Dermis blood vessel endothelial cell (primary cell): ENCODE measurements at places on chromosomes 3 and 15.
A peak's percentile ranks its signal among the peaks of the same experiment; 100 is the strongest.

GRCh38 chr3:162569314-162569713, 1072.7 kb downstream of the OTOL1 start:
- no peak for DNase-seq

GRCh38 chr3:77648664-77649063, 608.8 kb downstream of the ROBO2 start:
- no peak for DNase-seq

- no peak for DNase-seq
Measured at GRCh38 chr3:29583861-29584260, 303.0 kb downstream of the RBMS3 start.

- DNase-seq = no peak
Measured at GRCh38 chr3:141153679-141153966, 78.0 kb upstream of the PXYLP1 start.

GRCh38 chr3:13210221-13210975, 137.2 kb upstream of the IQSEC1 start:
- DNase-seq = no peak

DNA sequence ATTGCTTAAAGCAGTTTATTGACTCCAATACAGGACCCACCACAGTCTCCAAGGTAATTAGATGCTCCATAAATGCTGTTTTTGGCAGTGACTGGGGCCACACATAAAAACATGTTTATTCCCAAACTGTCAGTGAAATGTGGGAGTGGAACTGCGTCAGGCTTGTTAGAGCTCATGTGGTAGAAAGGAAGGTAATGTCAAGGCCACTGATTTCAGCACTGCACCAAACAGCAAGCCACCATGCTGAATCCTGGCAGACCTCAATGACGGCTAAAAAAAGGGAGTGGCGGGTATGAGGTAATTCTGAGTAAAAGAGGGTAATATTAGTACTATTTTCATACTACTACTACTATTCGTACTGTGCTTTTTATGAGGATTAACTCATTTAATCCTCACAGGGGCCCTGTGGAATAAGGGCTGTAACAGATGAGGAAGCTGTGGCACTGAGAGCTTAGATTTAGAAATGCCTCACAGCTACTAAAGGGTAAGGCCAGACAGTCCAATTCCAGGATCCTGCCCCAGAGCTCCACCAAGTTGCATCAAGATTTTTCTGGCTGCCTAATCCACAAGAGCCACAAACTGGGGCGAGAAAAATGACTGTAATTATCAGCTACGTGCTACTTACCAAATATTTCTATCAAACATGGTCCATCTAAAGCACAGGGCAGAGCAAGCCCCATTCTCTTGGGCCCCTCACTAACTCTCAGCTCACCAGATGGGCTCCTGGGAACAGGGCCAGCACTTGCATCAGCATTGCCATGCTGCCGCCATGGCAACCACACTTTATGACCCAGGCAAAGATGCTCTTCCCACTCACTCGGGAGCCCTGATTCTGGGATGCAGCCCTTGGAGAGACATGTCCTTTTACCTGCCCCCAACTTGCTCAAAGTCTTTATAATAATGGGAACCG, 83.6 kb upstream of the SPATA12 start:
- DNase-seq = peak; percentile 60

DNA sequence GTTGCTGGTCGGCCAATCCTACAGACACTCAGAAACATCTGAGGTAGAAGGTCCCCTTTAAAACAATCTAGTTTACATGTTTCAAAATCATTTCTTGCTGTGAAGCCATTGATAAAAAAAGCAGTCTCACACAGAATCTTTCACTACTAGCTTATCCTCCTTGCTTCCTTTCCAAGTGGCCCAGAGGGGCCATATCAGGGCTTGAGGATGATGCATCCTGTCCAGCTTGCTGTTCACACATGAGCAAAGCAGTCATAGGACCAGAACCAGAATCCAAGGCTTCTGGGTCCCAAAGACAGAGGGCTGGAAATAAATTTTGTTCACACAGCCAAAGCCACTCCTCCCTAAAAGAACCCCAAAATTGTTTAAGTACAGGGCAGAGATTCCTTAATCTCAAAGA, 9.2 kb upstream of the LYZL4 start:
- DNase-seq = no peak

DNA sequence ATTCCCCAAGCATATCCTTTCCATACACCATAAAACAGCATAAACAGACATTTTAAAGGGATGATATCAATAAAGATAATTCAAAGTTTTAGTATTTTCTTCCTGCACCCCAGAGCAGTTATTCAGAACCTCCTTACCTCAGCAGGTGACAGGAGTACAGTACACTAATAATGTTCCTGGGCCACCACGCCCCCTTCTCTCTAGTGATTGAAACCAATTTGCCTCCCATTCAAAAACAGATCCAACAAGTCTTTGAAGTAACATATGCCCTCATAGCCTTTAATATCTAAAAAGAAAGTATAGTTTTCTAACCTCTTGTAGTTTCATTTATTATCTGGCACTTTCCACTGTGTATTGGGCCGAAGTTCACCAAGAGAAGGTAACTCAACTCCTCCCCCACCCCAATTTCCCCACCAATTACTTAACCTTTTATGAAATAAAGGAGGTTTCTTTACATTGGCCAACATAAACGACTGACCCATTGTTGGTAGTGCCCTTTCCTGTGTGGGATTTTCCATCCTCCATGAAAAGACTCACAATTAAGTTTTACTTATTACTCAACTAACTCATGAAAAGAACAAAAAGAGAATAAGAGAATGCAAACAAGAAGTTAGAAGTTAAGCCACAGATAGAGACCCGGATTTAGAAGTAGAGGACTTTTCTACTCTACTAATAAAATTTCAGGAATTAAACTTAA, 5.0 kb upstream of the ATP8B4 start:
- no peak for DNase-seq

- peak; percentile 49 for DNase-seq
Measured at GRCh38 chr3:127035677-127036076, 52.8 kb downstream of the PLXNA1 start.

DNA sequence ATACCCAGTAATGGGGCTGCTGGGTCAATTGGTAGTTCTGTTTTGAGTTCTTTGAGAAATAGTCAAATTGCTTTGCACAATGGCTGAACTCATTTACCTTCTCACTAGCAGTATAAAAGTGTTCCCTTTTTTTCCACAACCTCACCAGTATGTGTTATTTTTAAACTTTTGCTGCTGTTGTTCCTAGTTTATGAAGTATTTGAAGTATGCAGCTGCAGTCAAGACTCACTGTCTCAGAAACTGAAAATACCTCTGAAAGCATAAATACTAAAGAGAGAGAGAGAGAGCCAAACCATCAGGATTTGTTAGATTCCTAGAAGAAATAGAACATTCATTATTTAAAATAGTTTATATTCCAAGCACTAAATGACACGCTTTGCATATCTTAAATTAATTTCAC, 764.2 kb downstream of the NTRK3 start:
- no peak for DNase-seq

GRCh38 chr15:50506121-50506520, 40.3 kb downstream of the USP50 start:
- DNase-seq = peak; percentile 33

DNA sequence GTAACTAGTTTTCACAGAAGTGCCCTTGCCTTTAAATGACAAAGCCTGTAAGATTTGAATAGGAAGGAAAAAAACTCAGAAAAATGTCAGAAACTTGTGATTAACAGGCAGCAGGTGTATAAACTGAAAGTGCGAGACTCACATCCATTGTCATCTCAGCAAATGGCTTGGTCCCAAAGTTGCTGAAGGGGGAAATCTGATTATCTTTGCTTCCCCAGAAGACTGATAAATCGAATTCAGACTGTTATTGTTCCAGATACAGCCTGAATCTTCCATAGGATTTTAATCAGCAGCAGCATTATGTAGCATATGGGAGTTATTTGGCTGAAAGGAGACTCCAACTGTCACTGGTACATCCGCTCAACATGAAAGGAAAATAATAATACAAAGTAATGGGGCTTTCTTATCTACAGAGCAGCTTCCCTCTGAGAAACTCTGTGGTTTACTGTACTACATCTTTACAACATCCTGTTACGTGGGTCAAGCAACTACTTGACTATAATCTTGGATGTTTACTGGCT, 550.4 kb upstream of the CCDC54 start:
- no peak for DNase-seq

DNA sequence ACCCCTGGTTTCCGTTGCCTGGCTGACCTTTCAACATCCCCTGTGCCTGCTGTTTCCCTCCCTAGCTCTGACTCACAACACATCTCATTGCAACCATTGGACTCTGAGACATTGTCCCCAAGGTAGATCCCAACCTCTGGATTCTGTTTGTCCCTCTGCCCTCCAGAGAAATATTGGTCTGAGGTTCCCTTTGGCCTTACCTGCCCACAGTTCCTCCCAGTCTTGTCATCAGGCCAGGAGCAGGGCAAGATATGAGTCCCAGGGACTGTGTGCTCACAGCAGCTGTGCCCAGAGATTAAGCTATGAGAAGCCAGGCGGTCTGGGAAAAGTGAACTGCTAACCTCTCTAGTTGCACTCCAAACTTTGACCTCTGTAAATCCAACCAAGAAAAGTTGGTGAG, 168.2 kb upstream of the NR2F2 start:
- DNase-seq = peak; percentile 13

GRCh38 chr3:38270606-38271005, 5.0 kb downstream of the SLC22A13 start:
- DNase-seq = no peak

GRCh38 chr15:69806287-69806915, 291.3 kb downstream of the TLE3 start:
- no peak for DNase-seq

DNA sequence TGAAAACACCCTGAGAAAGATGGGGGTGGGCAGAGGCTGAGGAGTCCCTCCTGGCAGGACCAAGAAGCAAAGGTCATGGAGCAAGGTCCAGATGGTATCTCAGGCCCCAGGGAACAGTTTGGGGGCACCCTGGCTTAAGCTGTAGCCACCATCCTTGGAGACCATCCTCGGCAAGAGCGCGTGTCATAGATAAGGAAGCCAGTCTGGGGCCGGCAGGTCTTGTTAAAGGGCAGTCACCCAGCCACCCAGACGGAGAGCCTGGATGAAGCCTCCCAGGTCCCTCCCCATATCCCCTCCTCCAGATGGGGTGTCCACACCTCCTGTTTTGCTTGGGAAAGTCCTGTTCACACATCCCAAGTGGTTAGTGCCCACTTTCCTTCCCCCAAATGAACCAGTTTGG, 191.1 kb downstream of the KLF13 start:
- DNase-seq = no peak

DNA sequence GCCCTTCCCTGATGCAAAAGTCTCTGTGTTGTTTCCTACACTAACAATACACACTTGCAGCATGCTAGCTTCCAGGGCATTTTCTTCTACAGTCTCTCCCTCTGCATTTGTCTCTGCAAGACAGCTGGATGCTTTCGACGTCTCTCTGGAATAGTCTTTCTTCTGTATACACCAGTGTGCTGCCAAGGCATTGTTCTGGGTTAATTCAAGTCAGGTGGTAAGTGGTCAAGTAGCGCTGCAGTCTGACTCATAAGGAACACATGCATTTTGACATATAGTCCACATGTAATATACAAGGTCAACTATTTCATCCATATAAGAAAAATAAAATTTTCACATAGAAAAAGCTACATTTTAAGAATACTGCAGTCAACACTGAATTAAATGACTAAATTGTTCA, 92.7 kb downstream of the MYLK start:
- DNase-seq = peak; percentile 86

DNA sequence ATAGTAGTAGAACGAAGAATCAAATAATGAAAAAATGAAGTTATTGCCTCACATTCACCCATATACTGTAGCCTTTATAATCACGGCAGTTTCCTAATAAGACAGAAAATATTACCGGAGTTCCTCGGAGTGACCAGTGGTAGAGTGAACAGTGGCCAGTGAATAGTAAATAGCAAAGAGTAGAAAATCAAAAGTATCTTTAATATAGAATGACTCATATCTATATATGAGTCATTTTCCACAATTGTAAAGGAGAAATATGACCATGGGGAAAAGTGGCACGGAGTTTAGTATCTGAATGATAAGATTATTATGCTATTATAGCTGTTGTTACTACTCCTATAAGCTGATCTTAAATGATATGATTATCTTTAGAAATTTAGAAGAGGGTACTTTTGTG, 38.5 kb downstream of the ZBTB20 start:
- DNase-seq = no peak

DNA sequence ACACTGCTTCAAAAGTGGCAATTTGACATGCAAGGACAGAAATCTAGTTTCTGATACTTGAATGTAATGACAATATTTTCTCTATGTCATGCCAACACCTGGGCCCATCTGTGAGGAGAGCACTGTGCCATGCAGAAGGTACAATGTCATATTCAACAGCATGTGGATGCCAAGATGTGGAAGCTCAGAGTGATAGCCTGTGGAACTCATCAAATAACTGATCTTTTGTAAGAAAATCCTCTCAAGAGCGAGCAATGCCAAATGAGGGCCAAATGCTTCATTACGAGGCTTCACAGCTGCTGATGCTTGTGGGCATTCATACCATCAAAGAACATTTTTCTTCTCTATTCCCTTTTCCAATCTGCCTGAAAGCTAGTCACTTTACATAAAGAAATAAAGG, 95.1 kb downstream of the ROBO1 start:
- no peak for DNase-seq

- peak; percentile 15 for DNase-seq
Measured at GRCh38 chr3:30702038-30702827, 95.8 kb downstream of the TGFBR2 start.
